DMS79 treated with DMSO at 0.1 percent for 48 hours (cell line): ENCODE measurements at places on chromosomes 6 and 20.

GRCh38 chr20:25145131-25145530 lies 50.4 kb upstream of the ENTPD6 start:
- no peak for DNase-seq

- DNase-seq = peak; percentile 92
Observed at GRCh38 chr6:38806271-38806670, 91.2 kb downstream of the DNAH8 start.

DNA sequence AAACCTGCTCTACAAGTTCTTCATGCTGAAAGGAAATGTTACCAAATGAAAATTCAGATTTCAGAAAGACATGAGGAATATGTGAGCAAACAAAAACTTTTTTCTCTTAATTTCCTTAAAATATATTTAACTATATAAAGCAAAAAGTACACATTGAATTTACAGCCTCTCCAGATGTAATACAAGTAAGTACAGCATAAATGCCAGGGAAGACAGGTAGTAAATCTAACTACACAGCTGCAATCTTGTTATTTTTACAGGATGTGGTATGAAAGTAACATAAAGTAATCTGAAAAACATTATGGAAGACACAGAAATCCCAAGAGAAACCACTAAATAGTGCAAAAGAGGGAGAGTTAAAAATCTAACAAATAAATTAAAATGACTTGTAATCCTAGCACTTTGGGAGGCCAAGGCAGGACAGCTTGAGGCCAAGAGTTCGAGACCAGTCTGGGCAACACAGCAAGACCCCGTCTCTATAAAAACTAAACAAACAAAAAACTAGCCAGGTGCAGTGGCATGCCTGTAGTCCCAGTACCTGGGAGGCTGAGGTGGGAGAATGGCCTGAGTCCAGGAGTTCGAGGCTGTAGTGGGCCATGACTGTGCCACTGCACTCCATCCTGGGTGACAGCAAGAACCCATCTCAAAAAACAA lies 50.7 kb downstream of the FAM8A1 start:
- no peak for DNase-seq

DNA sequence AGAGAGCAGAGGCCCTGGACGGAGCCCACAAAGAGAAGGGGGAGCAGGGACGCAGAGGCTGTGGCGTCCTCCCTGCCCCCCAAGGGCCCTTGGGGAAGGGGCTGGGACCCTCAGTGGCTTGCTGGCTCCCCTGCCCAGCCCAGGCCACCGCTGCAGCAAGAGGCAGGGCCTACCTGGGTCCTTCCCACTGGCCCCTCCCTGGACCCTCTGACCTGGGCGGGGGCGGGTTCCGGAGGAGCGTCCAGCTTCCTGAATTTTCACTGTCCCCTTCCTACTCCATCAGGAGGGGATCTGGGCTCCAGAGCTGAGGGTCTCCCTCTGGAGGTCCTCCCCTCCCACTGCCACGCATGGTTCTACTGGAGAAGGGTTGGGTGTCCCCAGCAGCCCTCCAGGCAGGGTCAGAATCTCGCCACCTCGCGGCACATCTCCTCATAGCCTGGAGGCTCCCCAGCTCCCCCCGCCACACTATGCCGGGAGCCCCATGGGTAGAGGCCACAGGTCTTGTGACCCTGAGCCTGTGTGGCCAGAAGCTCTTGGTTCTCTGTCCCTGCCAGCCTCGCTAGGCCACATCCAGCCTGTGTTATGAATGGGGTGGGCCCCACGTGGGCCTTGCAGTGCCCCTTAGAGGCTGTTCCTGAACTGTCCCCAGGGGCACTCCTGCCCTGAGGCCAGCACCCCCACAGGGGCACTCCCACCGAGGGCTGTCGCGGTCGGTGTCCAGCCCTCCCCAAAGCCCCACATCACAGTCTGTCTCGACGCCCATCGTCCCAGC lies 1.0 kb upstream of the SOX18 start:
- no peak for DNase-seq

DNA sequence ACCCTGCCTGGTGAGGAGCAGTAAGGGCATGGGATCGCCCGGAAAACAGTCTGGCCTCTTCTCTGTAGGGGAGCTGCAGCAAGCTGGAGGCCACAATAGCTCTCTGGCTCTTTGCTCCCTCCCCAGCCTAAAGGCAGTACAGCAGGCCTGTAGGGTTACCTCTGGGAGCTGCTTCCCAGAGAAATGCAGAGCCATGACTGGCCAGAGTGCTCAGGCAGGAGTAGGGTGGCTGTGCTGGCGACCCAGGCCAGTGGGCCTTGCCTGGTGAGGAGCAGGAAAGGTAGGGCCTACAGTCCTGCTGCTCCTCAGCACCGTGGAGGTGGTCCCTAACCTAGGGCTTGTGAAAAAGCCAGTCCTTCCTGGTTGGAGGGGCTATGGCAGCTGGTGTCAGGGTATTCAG lies 129.9 kb upstream of the CHD6 start:
- no peak for DNase-seq

DNA sequence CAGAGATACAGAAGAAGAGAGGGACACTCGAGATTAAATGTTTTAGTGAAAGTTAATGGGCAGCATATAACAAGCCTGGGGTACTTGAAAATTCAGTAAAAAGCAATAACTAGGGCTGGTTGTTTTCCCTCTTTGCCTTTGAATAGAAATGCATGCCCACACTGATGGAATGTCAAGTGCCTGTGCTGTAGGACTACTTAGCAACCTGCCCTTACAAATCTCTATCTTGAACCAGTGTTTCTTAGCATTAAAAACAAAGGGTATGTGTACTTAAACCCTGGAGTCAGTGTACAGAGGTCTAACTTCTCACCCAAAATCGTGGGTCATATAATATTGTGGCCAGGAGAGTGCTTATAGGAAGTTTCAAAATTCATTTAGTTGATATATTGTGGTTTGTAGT lies 37.1 kb downstream of the RNF144B start:
- DNase-seq = peak; percentile 36

- no peak for DNase-seq
Observed at GRCh38 chr20:51985013-51985415, 182.7 kb upstream of the SALL4 start.

GRCh38 chr20:35297740-35298139 lies 5.5 kb upstream of the FAM83C start:
- DNase-seq = no peak

DNA sequence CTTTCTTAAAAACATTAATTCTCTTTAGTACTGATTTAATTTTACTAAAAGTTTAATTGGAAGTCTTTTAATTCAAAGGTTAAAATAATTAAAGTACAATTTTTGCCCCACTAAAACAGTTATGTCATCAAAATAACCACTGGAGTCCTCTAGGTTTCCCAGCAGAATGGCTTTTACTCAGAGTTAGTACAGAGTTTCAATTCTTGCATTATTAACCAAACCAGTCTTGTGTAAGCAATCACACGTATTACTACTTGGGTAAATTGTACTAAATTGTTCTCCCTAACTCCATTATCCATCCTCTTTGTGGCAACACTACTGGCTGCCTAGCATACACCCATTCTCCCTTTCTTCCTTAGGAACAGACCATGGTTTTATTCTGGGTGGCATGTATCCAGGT lies 36.9 kb downstream of the CDK19 start:
- no peak for DNase-seq
